ENCODE measurements at places on chromosomes 16 and 17. TPM values are rescaled to one million over a fixed set of nuclear protein-coding genes. Genes with fewer than 3 reads are reported as not detected.

The TVP23A gene
- 6.9 TPM for total RNA-seq

DNA sequence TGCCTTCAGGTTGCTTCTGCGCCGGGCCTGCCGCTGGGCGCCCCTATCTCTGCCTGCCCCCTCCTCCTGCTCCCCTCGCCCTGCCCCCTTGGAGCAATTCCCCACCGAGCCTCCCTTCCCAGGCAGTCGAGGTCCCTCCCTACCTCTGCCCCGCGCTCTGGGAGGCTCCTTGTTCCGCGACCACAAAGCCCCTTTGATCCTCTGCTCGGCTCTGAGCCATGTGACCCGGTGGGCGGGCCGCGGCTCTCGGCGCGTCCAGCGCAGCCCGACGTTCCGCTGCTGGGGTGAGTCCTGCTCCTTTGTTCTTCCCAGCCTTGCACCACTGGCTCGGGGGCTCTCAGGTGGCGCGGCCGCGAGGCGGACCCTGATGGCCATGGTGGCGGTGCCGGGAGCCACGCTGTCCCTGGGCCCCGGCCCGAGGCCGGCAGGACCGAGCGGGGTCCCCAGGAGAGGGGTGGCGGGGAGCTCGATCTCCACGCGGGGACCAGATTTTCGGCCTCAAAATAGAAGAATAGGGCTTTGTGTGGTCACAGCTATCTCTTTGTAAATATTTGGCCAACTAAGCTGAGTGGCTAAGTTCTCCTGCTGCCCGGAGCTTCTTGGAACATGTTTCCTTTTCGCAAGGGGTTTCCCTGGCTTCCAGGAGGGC, 310.6 kb downstream of the SEC14L1 start:
- DNase-seq, result peak; percentile 84

The KIAA0513 gene
- 10.3 TPM for total RNA-seq

DNA sequence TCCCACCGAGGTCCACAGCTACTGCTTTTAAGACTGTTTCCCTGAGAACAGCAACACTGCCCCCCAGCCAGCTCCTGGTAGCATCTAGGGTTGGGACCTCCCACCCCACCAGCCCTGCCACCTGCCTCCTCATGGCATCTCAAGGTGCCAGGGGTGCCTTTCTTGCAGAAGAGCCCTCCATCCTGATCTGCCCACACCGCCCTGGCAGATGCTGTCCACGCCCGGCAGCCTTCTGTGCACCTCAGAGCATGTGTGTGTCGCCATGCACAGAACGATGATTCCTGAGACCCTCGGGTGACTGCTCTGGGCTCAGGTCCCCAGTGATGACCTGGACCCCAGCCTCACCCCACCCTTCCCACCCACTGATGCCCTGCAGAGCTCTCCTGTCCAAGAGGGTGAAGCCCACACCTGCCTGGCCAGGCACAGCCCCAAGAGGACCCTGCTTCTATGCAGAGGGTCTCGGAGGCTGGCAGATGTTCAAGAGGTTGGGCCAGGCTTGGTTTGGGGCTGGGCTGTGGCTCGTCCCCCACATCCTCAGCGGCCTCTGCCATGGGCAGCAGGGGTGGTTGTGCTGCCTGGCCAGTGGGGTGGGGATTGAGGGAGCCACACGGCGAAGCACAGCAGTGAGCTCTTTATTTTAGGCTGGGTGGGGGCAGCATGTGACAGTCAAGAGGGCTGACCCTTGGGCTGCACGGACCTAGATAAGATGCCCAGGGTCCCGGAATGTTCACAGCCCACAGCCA, 5.2 kb upstream of the SPATA2L start:
- no peak for DNase-seq

The OR2C1 gene
- 0.16 TPM for total RNA-seq

GRCh38 chr16:68270353-68270752, 6.0 kb downstream of the SLC7A6 start:
- no peak for DNase-seq

GRCh38 chr16:1907226-1907860, 10.9 kb downstream of the HS3ST6 start:
- DNase-seq, result no peak

DNA sequence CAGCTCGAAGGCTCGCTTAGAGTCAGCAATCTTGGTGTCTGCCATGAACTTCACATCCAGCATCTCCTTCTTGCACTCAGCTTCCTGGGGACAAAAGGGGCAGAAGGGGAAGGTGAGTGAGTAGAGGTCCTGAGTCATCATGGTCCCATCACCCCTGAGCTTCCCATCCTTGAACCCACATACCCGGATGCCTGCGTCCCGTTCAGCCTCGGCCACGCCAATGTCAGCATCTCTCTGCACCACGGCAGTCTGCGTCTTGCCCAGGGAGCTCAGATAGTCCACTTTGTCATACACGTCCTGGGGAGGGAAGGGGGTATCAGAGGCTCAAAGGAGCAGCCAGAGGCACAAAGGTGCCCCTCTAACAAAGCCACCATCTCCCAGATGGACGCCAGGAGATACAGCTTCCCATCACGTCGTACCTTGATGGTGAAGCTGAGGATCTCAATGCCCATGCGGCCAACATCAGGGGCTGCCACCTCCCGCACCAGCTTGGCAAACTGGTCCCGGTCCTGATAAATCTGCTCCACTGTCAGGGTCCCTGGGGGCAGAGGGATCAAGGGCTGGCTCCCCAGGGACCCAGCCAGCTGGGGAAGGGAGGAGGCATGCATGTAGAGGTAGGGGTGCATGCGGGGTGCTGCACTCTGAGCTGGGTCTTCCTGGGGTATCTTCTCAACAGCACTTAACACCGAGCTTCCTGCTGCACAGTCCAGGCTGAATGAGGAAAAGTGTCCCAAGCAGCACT, 15.2 kb downstream of the FLOT2 start:
- DNase-seq, result no peak

DNA sequence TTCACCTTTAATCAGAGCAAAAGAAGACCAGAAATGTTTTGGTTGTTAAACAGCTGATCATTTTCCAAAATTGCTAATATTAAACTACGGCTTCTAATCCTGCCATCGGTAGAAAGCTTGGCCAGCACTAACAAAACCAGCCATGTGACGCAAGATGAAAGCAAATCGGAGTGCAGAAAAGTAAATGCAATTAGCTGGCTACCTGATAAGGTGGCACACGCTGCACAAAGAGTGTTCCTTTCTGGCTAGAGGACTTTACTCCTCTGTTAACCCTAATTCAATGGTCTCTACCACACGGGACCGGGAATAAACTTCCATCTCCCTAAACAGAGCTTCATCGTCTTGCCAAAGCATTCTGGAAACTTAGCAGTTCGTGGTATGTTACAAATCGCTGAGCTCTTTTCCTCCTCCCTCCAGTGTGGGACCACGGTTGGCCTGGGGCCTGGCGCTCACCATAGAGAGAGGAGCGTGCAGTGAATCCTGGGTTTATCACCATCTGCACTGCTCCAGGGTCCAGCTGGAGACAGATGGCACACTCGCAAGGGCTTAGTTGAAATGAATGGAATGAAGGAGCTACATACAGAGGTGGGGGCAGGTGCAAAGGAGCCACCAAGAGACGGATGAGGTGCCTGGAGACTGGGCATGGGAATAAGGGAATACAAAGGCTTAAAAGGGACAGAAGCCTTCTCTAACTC, 10.1 kb upstream of the COG1 start:
- no peak for DNase-seq

- DNase-seq, result peak; percentile 78
Observed at GRCh38 chr17:79839356-79840268, at the start of gene CBX4. Gene CBX4 (minus strand): TSS chr17:79839440. CDS start chr17:79839251, 189 bp downstream.

DNA sequence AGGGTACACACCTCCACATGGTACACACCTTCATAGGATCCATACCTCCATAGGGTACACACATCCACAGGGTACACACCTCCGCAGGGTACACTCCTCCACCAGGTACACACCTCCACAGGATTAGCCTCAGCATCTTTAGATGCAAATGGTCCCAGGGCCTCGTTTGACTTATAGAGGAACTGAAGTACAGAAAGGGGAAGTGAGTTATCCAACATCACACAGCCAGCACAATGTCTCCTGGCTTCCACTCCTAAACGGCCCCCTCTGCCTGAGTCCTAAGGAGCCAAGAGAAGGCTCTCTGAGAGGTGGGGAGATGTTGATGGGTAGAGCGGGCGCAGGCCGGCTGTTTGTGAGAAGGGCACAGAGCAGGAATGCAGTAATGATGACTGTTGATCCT, 12.0 kb downstream of the FOXN1 start:
- no peak for DNase-seq

GRCh38 chr16:67077871-67078270, 31.9 kb upstream of the PHAF1 start:
- DNase-seq, result no peak

GRCh38 chr17:73598212-73598611, 46.0 kb downstream of the SDK2 start:
- DNase-seq, result no peak

The BCKDK gene
- total RNA-seq, result 43.5 TPM

- no peak for DNase-seq
Observed at GRCh38 chr17:40168262-40168832, 8.9 kb upstream of the RAPGEFL1 start.

All from neural crest cell (in vitro differentiated cells).